ENCODE measurements at places on chromosomes 4 and X. TPM values are rescaled to one million over a fixed set of nuclear protein-coding genes. Genes with fewer than 3 reads are reported as not detected.

- no peak for DNase-seq
These were observed 8.6 kb upstream of the TKTL2 start for GRCh38 chr4:163482190-163482589.

DNA sequence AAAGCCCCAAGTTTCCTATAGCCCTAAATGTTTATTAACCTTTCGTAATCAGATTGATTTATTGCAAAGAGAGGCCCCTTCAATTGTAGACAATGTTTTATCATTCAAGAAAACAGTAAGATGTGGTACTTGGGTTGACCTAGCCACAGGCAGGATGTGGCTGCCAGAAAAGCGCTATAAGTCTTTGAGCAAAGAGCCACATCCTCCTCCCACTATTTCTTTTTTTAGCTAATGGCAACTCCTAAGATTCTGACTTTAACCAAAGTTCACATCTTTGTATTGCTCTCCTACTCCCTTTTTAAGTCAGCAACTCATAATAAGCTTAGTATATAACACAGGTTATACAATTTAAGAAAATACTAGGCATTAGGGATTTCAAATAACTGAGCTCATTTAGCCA lies 70.7 kb upstream of the PPP3CA start:
- DNase-seq: no peak

MAP3K15 gene
- 0.10 TPM for polyA plus RNA-seq

HEPH gene
- 31.3 TPM for polyA plus RNA-seq

AFAP1 gene
- 27.8 TPM for polyA plus RNA-seq

DNA sequence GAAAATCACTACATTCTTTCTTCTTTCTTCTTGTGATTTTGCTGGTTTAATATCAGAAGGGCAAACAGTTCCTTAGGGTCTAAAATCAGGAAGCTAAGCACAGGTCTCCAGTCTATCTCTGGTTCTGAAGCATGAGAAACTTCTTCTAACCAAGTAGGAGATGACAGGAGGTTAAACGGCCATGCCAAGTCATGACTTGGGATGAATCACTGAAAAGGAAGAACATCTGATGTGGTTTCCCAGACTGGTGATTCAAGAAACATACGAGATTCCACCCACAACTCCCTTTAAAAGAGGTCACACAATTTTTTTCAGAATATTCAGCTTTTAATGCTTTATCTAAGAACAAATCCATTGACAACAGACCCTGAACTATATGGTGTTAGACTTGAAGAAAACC lies 684.0 kb upstream of the PRKX start:
- no peak for DNase-seq

DNA sequence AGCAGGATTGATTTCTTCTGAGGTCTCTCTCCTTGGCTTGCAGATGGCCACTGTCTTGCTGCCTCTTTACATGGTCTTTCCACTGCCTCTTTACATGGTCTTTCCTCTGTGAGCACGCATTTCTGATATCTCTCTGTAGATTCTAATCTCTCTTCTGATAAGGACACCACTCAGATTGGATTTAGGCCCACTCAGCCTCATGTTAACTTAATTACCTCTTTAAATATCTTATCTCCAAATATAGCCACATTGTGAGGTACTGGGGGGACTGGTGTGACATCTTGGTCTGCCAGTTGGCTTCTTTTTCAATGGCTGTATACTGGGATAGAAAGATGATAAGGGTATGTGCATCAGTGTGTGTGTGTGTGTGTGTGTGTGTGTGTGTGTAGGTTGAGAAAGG lies 153.7 kb downstream of the AWAT2 start:
- no peak for DNase-seq

ARR3 gene
- polyA plus RNA-seq: not detected

- no peak for DNase-seq
These were observed 42.8 kb downstream of the UCHL1 start for GRCh38 chr4:41299486-41299885.

CSAG2 gene
- polyA plus RNA-seq: not detected

SPARCL1 gene
- polyA plus RNA-seq: 1,320 TPM

GRCh38 chr4:72442715-72443114 lies 126.3 kb downstream of the ADAMTS3 start:
- no peak for DNase-seq

DNA sequence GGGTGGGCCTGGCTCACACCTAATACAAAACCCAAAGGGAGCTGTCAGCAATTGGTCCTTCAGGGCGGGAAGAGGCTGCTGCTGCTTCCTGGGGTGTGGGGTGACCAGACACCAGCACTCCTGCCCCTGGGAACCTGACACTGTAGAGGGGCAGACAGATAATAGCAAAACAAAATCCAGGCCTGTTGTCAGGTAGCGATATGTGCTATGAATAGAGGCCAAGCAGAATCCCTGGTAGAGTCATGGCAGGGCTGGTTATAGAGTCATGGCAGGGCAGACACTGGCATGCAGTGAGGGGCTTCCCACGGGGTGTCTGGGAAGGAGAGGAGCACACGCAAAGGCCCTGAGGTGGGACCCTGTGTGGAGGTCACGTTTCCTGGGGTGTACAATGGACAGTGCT lies 79.6 kb upstream of the PSAPL1 start:
- no peak for DNase-seq

DNA sequence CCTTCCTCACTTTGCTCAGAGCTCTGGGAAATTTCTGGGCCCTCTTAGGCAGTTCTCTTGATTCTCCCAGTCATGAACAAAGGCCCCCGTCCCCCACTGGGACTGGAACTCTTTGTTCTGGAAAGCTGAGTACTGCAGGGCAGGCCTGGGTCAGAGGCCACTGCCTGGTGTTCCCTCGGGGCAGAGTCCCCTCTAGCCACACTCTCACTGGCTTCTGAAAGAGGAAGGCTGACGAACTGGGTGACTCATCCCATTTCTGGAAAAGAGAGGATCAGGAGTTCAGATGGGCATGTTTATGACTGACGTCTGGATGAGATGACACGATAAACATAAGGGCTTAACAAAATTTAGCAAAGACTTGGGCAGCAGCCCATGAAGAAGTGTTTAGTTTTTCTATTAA lies 47.7 kb downstream of the DDX3X start:
- DNase-seq: no peak

DNA sequence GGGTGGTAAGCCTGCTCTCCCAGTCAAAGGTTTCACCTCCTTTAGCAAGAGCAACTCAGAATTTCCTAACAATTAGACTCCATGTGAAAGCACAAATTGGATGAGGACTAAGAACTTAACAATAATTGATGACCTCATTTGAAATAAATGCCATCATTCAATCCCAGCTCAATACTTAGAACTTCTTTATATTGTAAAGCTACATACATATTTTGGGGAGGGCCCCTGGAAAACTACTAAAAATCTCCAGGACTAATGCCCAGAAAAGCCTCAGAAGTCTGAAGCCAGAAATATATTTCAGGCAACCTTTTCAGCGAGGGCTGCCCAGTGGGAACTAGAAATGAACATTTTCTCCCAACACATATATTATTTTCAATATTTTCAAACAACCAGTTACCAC lies 38.1 kb downstream of the AMOT start:
- no peak for DNase-seq

DNA sequence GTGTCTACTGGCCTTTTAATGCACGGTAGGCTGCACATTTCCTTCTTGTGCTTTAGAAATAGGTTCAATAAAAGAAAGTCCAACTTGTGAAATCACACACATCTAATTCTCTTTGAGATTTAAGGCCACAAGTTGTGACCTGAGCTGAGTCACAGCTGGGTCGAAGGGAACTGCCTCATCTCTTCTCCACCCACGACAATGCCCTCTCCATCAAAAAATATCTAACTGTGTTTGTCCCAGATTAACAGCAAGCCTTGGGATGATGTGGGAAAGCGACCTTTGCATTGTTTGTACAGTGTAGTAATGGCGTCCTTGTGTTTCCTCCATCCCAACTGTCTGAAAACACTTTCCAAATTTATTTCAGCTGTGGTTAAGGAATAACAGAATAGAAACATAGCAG lies 168.9 kb downstream of the AMELX start:
- DNase-seq: no peak

RPS6KA3 gene
- polyA plus RNA-seq: 20.2 TPM

DNA sequence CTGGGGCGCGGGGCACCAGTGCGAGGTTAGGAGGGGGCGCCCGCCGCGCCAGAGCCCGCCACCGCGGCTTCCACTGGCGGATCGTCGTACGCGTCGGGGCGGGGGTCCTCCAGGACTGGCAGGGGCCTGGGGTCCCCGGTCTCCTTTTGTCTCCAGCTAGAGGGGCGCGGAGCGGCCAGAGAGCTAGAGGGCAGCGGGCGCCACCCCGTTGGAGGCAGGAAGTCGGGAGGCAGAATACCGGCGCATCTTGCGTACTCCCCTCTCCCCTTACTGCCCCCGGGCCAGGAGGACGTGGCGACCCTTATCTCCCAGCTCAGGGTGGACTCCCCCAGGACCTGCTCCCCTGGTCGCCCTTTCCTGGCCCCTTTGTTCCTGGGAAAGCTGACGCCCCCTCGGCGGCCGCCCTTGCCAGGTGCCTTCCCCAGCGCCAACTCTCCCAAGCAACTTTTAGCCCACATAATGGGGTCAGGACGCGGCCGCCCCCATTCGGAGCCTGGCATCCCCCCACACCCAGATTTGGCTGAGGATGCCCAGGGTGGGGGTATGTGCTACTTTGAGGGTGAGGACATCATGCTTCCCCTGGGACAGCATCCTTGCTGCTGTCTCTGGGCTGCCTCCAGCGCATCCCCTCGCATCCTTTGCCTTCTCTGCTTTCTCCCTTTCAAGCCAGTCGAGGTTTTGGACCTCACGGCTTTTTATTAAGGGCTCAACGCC lies 933 bp downstream of the CNKSR2 start:
- no peak for DNase-seq

GRCh38 chr4:170674176-170674575 lies 584.4 kb upstream of the AADAT start:
- DNase-seq: no peak

STK26 gene
- 16.3 TPM for polyA plus RNA-seq

- no peak for DNase-seq
These were observed 99.0 kb upstream of the DUSP21 start for GRCh38 chrX:44744799-44745198.

GRCh38 chrX:28591542-28591941 lies 4.3 kb downstream of the IL1RAPL1 start:
- DNase-seq: no peak

DNA sequence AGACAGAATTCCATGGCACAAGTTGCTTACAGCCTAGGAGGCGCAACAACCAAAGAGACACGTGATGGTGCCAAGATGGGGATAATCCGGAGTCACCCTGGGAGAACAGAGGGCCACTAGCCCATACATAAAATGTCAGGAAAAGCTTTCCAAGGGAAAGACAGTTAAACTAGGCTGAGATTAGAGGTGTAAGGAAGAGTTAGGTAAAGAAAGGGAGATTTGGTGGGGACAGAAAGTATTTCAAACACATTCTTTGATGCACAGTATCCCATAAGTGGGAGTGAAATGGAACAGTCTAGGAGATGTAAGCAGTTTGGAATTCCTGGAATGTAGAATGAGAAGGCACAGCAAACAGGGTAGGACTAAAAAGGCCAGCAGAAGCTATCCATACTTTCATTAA lies 860.9 kb upstream of the LCORL start:
- DNase-seq: no peak

DNA sequence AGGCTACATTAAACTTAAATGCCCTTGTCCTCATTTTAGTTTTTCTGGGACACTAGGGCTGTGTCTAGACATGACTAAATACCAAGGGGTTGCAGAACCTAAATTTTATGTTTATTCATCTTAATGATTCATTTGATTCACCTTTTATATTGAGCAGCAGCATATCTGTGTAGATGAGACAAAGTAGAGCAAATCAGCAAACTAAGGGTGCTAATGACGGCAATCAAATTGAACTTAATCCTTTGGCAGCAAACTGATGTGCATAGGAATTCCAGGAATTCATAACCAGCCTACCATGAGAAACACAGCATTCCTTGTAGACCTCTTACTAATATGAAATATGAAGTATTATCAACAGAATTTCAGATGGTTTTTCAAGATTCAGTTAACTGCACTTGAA lies 25.1 kb downstream of the EPHA5 start:
- no peak for DNase-seq

DNA sequence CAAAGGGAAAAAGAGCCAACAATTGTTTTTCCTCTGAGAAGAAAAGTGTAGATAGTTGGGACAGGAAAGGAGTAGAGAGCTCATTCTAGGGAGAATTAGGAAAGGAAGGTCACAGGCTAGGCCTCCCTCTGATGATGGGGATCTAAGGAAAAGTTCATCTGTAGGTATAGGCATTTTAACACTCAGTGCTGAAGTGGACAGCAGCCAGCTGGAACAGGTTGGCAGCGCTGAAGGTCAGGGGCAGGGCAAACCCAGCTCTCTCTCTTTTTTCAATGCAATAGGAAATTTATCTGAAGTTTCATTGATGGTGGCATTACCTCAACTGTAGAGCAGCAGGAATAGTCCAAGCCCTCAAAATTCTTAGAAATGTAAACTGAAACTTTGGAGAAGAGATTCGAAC lies 98.5 kb upstream of the ETNPPL start:
- DNase-seq: no peak

ASMT gene
- 0.15 TPM for polyA plus RNA-seq

ARHGAP36 gene
- polyA plus RNA-seq: 0.11 TPM

- DNase-seq: no peak
These were observed 8.8 kb upstream of the IDS start for GRCh38 chrX:149513825-149514428.

- no peak for DNase-seq
These were observed 101.4 kb upstream of the FRMPD3 start for GRCh38 chrX:107348051-107348450.

PCDH19 gene
- polyA plus RNA-seq: 2.5 TPM

Measured in urinary bladder (tissue), 4 donors.